ENCODE measurements at places on chromosomes 2 and 18.
A peak's percentile ranks its signal among the peaks of the same experiment; 100 is the strongest.

DNA sequence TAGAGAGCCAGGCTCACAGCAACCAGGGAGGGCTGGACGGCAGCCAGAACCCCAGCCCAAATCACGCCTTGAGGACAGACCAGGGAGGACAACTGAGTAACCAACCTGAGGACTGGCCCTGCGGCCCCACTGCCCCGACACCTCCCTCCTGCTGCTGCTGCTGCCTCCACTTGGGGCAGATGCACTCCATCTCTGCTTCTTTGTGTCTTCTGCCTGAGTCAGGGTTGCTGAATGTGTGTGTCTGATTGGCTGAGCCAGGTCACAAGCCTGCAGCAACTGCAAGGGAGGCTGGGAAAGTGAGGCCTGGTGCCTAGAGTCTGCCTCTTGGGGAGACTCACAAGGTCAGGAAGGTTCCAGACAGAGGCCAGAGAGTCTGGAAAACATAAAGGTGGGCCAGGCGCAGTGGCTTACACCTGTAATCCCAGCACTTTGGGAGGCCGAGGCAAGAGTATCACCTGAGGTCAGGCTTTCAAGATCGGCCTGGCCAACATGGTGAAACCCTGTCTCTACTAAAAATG, 83.4 kb downstream of the ZFP36L2 start:
- DNase-seq = no peak

GRCh38 chr2:105853354-105854088, 108.8 kb downstream of the NCK2 start:
- no peak for DNase-seq

DNA sequence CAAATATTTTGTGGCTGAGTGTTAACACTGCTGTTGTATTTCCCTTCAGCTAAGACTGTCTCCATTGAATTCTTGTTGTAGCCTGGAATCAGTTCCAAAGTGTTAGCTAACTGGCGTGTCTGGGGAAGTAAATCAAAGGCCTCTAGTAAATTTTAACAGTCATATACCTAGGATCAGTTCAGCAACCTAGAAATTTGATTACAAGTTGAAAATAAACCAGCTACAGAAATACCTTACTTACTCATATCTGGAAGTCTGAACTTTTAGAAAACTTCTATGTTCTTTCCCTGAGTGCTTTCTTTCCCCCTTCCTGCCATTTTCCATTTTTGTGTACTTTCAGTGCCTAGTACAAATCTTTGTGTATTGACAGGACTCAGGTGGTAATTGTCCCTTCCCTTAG, 396.7 kb upstream of the DCC start:
- DNase-seq = no peak

DNA sequence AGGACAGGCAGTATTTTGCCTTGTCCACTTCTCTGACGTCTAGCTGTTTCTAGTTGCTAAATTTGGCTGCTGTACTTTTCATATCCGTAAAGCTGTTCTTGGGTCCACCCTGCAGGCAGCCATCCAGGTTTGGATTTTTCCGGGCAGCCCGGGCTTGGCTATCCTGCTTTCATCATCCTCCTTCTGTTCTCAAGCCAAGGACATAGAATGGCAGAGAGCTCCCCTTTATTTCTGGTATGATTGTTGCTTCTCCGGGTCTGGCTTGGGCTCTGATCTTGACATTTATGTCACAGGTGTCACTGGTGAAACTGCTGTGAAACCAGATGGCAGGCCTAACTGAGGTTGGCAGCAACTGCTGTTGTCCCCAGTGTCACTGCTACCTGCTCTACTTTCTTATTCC, 35.5 kb downstream of the SCN2A start:
- DNase-seq = no peak

DNA sequence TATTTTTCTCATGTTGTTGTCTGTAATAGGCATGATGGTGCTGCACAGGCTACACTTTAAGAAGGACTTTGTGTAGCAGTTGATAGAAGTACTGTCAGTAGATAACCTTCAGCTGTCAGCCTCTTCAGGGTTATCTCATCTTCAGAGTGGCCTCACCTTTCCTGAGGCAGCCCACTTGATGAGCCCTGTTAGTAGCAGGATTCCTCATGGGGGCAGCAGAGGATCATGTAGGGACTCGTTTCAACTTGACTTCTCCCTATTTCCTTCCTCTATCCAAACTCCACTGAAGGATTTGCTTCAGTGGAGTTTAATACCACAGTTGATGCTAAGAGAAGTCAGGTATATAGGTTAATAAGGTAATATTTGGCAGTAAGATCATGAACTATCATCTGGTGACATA, 530.3 kb upstream of the FSIP2 start:
- peak; percentile 50 for DNase-seq

GRCh38 chr2:69545477-69545932, 98.0 kb downstream of the AAK1 start:
- DNase-seq = no peak

GRCh38 chr2:152405206-152406118, 70.5 kb downstream of the FMNL2 start:
- no peak for DNase-seq

GRCh38 chr2:35462226-35462998, 893.2 kb upstream of the CRIM1 start:
- DNase-seq = peak; percentile 60

- no peak for DNase-seq
These were observed 28.9 kb downstream of the ADI1 start for GRCh38 chr2:3490191-3491170.

DNA sequence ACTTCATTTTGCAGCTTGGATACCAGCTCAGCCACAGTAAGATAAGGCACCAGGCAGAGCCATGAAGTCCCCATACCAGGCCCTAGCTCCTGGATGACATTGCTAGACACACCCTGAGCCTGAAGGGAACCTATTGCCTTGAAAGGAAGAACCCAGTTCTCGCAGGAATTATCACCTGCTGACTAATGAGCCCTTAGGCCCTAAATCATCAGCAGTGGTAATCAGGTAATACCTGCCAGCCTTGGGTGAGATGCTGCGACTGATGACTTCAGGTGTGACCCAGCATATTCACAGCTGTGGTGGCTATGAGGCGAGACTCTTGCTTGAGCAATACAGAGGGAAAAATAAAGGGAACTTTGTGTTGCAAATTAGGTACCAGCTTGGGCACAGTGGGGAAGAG, 24.9 kb downstream of the CLK1 start:
- no peak for DNase-seq

DNA sequence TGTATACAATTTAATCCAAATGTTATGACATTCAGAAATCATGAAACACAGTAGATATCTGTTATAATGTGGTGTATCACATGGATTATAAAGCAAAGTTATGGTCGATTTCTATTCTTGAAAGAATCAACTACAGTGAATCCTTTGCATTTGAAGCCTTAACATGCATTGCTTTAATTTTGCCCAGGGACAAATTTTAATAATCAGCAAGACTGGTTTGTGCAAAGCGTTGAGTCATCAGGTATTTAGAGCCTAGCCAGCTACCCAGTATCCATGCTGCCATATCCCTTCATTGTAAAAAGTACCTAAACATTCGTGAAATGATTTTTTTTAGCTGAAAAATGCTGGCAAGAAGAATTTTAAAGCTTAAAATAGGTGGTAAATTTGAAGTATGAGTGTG, 8.9 kb upstream of the SPDYA start:
- DNase-seq = no peak

DNA sequence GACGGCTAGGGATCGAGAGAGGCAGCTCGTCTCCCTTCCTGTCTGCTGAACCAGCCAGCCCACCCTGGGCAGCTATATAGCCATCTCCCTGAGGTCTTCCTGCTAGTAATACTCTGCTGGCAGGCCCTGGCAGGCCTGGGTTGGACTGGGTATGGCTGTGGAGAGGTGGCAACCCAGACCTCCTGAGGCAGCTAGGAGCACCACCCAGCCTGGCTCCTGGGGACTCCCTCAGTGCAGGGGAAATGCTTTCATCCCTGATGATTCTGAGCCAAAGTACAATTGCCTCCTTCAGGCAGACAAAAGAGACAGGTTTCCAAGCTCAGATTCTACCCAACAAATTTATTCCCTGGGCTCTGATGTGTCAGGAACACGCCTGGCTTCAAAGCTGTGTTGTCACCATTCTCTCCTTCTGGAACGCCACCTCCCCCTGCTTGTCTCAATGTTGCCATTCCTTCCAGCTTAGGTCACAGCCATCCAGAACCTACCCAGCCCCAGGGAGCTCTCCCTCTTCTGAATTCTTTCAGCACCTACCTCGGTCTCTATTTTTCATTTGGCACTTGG, 4.7 kb upstream of the DNAJB2 start:
- DNase-seq = no peak
